ENCODE measurements at places on chromosomes 3 and 15. TPM values are rescaled to one million over a fixed set of nuclear protein-coding genes. Genes with fewer than 3 reads are reported as not detected.
A peak's percentile ranks its signal among the peaks of the same experiment; 100 is the strongest.

EFCC1 gene
- 0.24 TPM for total RNA-seq

OSTN gene
- total RNA-seq: not detected

GPR15 gene
- total RNA-seq: not detected

DNA sequence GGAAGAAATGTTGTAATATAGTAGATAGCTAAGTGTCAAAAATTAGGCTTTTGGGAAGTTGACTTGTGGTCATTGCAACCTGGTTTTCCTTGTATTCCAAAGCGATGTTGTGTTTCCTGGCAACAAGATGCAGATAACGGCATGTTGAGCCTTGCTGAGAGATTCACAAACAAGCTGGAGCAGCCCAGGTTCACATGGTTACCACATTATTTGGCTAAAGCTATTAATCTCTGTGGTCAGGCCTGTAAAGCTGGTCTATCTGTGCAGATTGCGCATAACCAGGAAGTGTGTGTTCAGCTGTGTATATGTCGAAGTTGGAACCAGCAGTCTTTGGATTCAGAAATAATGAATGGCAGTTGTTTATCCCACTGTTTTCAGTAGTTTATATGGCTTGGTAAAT lies 6.6 kb downstream of the TIPARP start:
- DNase-seq: peak; percentile 62

MORC1 gene
- total RNA-seq: not detected

DNA sequence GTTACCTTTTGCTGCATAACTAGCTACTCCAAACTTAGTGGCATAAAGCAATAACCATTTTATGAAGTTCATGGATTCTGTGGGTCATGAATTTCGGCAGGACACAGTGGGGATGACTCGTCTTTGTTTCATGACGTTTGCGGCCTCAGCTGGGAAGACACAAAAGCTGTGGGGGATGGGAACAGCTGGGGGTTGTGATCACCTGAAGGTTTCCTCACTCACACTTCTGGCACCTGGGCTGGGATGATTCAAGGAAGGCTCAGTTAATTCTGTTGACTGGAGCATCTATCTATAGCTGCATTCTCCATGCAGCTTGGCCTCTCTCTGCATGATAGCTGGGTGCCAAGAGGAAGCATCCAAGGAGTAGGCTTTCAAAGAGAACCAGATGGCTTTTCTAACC lies 332.8 kb downstream of the ULK4 start:
- no peak for DNase-seq

PCBP4 gene
- 14.7 TPM for total RNA-seq

DNA sequence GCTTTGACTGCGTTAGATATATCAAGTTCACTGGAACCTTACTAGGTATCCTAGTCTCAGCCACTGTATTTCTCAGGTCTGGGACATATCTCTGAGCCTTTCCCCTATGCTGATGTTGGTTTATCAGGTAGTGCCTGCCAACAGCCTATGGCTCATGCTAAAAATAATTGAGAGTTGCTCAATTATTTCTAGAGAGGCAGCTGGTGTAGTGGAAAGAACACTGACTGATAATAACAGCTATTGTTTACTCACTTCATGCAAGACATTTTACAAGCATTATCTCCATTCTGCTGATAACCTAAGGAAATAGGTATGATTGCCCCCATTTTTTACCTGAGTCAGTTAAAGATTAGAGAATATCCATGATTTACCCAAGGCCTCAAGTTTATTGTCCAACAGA lies 231.4 kb downstream of the LRRN1 start:
- DNase-seq: no peak

TGM5 gene
- 1.7 TPM for total RNA-seq

DNA sequence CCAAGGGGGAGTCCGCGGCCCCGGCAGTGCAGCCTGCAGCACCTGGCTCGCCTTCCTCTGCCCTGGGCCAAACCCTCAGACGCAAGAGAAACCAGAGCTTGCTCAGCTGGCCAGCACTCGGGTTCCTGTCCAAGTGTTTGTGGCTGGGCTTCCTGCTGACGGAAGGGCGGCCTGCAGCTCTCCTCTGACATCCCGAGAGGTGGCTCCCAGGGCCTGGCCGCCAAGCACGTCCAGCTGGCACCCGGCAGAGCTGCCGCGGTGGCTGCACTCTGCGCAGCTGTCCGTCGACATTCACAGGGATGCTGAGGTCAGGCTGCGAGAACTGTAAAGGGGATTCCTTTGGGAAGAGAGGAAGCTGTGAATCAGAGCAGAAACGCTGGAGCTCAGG lies 85.6 kb downstream of the CPN2 start:
- DNase-seq: peak; percentile 76

ACTRT3 gene
- total RNA-seq: 1.5 TPM

FANCD2OS gene
- not detected for total RNA-seq

Data from PC-9 (cell line).